ENCODE measurements at places on chromosomes 3 and 15.

GRCh38 chr3:19972054-19972453, 25.2 kb downstream of the RAB5A start:
- no peak for DNase-seq

DNA sequence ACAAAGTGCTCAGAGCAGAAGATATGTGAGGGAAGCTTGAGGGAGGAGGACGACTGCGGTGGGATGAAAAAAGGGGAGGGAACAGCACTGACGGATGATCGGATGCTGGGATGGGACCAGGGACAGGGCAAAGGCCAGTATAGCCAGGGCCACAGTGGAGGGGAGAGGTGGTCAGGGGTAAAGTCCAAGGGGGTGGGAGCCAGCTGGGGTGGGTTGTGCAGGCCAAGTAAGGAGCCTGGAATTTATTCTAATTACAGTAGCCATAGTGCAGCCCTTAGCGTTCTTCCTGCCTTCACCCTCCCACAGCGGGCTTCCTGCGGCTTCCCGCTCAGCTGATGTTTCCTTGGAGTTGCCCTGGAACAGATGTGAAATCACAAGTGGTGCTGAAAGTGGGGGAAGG, 7.6 kb upstream of the APEH start:
- DNase-seq = no peak

DNA sequence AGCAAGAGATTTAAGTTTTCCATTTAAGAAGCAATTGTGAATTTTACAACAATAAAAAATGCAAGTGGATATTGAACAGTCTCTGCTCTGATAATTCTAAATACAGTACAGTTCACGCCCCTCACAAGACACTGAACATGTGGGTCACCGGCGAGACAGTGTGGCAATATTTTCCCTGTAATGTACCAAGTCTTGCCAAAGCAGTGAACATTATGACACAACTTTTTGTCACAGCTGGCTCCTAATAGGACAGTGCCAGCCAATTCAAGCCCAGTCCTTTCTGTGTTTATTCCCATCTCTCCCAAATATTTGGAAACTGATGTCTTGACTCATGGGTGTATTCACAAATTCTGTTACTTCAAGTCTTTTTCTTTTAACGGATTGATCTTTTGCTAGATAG, 62.3 kb downstream of the PPARG start:
- no peak for DNase-seq

GRCh38 chr3:132753946-132754345, 31.7 kb upstream of the NPHP3 start:
- DNase-seq = no peak

DNA sequence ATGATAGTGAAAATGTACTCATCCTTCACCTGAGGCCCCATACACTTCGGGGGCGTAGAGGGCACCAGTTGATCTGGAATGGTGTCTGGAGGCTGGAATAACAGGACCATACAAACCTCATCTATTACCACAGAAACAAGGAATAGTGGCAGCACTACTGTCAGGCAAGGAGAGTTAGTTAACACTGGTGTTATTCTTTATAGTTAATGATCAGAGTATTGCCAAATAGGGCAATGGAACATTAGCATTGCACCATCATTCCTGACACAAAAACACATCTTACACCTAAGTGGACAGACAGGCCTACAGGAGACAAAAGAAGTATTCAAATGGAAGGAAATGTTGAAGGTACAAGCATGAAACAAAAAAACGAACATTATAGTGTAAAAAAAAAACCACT, 137.0 kb upstream of the UBP1 start:
- no peak for DNase-seq

GRCh38 chr3:105965384-105965783, 96.6 kb upstream of the CBLB start:
- DNase-seq = no peak

All from effector CD8-positive, alpha-beta T cell (primary cell).